Activated CD4-positive, alpha-beta T cell treated with anti-CD3 and anti-CD28 coated beads, Interleukin-2, amount 50 U/mL, for 48 hours (primary cell): ENCODE measurements at places on chromosomes 5 and 9.

- DNase-seq = no peak
Measured at GRCh38 chr5:40988746-40989510, 79.6 kb downstream of the C7 start.

DNA sequence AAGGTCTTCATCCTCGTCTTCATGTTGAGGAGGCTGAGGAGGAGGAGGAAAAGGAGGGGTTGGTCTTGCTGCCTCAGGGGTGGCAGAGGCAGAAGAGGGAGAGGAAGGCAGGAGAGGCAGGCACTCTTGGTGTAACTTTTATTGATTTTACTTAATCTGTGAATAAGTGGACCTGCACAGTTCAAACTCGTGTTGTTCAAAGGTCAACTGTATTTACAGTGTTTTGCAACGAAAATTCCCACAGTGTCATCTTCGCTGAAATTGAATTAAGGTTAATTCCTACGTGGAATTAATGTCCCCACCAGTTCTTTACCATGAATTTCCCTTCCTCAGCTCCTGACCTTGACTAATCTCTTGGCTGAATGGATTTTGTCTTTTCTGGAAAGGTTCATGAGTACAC is 21.2 kb upstream of the ENHO start:
- DNase-seq = no peak

DNA sequence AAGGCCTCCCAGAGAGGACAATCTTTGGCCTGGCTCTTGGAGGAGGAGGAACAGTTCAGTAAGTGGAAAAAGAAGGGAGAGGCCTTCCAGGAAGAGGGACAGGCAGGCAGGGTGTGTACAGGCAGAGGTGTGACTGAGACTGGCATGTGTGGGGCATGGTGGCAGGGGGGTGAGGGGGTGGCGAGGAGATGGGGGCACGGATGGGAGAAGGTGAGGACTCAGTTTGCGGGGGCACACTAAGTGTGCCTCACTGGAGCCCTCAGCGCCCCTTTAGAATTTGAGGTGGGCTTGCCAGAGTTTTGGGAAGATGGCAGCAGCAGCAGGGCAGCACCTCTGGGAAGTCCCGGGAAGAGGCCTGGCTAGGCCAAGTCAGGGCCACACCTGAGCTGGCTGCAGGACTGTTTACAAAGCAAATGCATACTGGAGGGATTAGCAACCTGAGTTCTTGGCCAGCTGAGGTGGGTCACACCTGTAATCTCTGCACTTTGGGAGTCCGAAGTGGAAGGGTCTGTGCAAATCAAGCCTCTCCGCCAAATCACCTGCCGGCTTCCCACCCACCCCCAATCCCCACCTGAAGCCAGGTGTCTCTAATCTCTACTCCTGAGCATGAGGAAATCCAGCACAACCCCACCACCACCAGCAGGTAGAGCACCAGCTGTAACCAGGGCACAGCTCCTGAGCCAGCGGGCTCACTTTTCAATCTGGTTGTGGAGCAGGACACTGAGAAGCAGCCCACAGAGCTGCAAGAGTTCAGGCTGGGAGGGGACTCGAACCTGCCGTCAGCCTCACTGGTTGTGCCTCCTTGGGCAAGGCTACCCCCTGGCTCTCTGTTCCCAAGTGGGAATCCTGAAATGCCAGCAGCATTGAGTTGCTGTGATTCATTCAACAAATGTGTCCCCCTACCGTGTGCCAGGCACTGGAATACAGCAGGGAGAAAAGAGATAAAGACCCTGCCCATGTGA is 10.2 kb upstream of the GABRP start:
- no peak for DNase-seq

- no peak for DNase-seq
Measured at GRCh38 chr5:150066901-150067396, 19.4 kb downstream of the CSF1R start.

GRCh38 chr5:74490814-74491213 is 149.7 kb downstream of the ENC1 start:
- DNase-seq = no peak

DNA sequence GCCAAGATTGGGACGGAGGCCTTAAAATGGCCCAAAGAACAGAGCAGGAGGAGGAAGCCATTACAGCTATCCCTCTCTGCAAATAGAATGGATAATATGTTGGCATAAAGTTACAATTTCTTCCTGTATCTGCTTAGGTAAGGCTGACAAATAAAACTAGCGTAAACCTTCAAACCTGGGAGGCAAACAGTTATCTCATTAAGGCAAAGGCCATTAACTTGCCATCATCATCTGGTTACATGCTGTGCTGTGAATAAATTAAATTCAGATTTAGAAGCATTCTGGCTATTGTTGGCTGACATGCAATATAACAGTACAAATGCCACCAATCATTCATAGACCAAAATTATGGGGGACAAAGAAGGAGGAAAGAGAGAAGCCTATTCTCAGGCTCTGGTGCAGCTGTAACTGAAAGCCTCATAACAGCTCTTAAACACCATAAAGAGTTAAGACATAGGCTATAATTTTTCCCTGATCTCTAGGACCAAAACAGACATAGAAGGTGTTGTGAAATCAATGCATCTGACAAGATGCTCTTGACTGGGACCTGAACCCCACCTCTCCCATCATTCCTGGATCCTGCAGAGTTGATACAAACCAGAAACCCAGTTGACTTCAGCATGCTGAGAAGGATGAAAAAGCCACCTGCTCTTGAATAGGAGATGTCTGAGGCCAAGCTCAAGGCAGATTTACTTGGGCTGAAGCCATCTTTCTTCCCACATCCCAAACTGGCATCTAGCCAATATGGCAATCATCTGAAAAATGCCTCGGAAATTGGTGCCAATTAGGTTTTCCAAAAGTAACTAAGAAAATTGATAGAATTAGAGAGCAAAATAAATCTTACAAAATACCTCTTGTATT is 62.5 kb downstream of the PLCXD3 start:
- no peak for DNase-seq

GRCh38 chr5:32264957-32265572 is 47.7 kb downstream of the MTMR12 start:
- no peak for DNase-seq

DNA sequence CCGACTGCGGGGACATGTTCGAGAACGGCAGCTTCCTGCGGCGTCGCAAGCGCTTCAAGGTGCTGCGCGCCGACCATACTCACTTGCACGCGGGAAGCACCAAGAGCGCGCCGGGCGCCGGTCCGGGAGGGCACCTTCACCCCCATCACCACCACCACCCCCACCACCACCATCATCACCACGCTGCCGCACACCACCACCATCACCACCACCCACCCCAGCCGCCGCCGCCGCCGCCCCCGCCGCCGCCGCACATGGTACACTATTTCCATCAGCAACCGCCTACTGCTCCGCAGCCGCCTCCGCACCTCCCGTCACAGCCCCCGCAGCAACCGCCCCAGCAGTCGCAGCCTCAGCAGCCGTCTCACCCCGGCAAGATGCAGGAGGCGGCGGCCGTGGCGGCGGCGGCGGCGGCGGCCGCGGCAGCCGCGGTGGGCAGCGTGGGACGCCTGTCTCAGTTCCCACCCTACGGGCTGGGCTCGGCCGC is 514 bp downstream of the FOXB2 start:
- DNase-seq = no peak

DNA sequence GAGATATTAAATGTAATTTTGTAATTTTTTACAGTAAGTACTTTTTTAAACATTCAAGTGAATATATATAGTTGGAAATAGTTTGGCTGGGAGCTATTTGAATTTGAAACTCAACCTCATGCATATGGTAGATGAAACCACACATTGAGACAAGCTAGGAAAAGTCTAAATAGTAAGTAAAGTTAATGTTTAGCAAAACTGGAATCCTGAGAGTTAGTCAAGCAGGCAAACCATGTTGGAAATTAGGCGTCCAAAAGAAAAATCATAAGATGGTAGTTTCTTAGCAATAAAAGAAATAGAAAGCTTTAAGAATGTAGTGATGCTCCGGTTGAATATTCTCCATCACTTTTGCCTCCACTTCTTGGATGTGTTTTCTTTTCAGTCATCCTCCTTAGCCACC is 657.1 kb upstream of the CDH10 start:
- no peak for DNase-seq

GRCh38 chr5:8522646-8523045 is 653.7 kb downstream of the MTRR start:
- no peak for DNase-seq

DNA sequence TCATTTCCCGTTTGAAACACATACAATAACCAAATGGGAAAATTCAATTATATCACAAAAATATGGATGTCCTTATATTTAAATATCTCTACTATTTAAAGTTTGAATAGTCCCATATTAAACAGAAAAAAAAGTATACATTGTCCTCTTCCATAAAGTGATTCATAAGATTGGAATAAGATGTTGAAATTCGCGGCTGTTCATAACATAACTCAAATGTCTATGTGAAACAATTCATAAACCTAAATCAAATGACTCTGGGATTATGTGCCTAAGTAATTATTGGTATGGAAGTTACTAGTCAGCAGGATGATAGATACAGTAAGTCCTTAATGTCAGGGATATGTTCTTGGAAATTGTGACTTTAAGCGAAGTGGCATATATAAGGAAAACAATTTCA is 3.9 kb upstream of the EFNA5 start:
- DNase-seq = no peak

GRCh38 chr5:76333571-76333970 is 69.5 kb upstream of the IQGAP2 start:
- no peak for DNase-seq

DNA sequence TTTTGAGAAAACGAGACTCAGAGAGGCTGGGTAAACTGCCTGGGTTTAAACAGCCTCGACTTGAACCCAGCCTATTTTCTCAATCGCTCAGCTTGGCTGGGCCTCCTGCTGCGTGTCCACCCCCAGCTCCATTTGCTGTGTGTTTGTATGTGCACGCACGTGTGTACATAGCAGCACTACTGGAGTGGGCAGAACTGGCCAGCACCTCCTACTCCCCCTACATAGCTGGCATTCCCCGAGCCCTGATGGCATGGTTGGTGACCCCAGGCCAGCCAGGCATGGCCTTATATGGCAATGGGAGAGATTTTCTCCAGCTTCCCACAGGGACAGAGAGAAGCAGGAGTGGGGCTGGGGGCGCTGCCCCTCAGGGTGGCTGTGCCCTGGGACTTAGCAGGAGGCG is 4.1 kb downstream of the AIF1L start:
- DNase-seq = no peak

- no peak for DNase-seq
Measured at GRCh38 chr5:56457887-56458812, 225.0 kb upstream of the ANKRD55 start.

- DNase-seq = no peak
Measured at GRCh38 chr5:61837788-61838187, 468.2 kb upstream of the KIF2A start.

GRCh38 chr9:99044827-99045226 is 60.1 kb upstream of the TGFBR1 start:
- DNase-seq = no peak

- no peak for DNase-seq
Measured at GRCh38 chr5:3127423-3127911, 376.0 kb upstream of the IRX2 start.

DNA sequence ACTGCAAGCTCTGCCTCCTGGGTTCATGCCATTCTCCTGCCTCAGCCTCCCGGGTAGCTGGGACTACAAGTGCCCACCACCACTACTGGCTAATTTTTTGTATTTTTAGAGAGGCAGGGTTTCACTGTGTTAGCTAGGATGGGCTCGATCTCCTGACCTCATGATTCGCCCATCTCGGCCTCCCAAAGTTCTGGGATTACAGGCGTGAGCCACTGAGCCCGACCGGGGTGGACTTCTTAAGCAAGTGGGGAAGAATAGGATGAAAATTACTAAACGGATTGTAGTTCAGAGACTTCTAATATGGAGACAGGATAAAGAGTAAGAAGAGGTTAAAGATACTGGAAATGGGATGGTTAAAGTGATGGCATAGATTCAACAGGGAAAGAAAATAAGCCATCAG is 132.3 kb upstream of the IRX2 start:
- no peak for DNase-seq

DNA sequence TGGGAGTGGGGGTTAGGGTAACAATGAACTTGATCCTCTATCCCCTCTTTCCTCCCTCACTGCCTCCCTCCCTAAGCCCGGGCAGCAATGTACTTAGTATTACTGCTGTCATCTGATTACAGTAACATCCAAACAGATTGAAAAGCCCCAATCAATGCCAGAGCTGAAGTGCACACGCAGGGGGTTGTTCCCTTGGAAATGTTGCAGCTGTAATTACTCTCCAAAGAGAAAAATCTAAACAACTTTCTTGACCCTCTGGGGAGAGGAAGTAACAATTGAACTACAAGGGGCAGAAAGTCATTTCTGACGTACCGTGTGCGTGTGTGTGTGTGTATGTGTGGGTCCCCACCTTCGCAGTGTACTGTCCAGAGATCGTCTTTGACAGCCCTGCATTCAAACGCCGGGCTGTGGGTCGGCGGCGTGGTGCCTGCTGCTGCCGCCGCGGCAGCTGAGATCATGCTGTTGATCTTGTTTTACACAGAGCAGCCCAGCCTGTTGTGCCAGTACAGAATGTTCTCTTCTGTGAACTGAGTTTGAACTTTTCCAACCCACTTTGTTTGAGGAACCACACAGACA is 66.0 kb upstream of the KLF9 start:
- no peak for DNase-seq

GRCh38 chr9:110257097-110257841 is 962 bp upstream of the TXN start:
- DNase-seq = peak; percentile 35

GRCh38 chr5:73899055-73899454 is 273.1 kb downstream of the ARHGEF28 start:
- no peak for DNase-seq

GRCh38 chr5:42586625-42587024 is 163.4 kb downstream of the GHR start:
- DNase-seq = no peak

DNA sequence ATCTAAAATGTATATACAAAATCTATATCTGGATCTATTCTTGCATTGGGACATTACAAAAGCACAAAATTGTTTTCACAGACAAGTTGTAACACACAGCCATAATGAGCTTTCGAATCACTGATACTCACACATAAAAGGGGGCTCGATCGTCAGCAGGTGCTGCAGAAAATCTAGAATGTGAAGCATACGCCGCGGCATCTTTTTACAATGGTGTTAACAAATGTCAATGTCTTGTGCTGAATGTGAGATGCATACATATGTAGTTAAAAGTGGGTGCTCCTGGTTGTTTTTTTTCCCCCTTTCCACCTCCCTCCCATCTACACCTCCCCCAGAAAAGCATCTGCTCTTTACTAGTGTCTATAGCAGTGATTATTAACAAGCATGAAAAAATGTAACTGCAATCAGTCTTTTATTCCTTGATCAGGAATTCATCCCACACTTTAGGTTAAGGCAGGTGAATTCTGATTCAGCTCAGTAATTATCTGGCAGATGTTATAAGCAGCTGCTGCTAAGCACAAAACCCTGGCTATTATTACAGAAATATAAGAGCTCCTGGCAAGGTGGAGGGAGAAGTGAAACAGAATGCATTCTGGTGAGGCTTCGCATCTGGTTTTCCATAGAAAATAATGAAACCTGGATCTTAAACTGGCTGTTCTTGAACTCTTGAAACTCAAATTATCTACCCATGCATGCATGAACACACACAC is 114.1 kb downstream of the MPDZ start:
- no peak for DNase-seq
